Erythroblast (primary cell): ENCODE measurements at places on chromosomes 3 and 15.
A peak's percentile ranks its signal among the peaks of the same experiment; 100 is the strongest.

DNA sequence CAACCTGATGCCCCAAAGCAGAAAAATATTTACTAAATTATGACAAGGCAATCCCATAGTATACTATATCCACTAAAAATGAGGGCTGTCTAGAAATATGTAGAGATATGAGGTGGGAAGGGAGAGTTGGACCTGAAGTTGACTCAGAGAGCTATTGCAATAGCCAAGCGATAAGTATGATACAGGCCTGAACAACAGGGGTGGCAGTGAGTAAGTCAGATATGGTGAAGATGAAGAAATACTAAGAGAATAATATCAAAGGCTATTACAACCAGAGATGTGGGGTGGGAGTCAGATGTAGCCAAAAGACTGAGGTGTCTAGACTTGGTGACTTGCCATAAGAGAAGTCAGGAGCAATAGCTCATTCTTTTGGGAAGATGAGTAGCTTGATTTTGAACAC lies 9.2 kb downstream of the HSPBAP1 start:
- no peak for DNase-seq

GRCh38 chr3:122030381-122031122 lies 8.5 kb upstream of the ILDR1 start:
- no peak for DNase-seq

DNA sequence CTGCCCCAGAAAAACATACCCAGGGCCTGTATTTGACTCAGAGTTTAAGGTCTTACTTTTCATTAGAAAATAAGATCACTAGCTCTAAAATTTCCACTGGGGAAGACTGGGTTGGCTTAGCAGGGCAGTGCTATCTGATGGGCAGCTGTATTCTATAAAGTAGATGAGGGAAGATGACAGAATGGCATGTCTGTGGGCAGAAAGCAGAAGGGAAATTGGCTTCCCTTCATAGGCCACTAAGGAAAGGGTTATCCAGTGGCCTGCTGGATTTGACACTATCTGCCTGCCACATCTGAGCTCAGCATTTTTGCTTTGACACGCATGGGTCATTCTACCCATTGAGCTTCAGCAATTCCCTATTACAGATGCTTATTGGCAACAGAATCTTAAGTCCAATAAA lies 461.3 kb upstream of the RASGRP1 start:
- DNase-seq: no peak

DNA sequence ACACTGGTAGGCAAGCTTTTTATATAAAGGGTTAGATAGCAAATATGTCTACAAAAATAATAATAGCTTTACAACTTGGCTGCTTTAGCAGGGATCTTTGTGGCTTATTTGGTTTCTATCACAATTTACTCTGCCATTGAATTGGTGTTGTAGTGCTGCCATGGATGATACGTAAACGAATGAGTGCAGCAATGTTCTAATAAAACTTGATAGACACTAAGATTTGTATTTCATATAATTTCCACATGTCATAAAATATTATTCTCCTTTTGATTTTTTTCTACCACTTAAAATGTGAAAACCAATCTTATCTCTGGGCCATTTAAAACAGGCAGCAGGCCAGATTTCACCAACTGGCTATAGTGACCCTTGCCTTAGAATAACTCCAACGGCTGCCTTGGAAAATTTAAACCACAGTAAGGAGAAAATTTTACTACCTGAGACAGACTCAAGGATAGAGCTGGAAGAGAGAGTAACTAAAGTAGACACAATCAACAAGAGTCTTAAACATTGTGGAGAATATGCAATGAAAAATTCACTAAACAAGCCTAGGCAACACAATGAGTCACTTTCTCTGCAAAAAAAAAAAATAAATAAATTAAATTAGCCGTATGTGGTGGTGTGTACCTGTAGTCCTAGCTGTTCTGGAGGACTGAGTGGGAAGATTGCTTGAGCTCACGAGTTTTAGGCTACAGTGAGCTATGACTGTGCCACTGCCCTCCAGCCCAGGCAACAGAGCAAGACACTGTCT lies 8.1 kb downstream of the NPHP3 start:
- DNase-seq: no peak

DNA sequence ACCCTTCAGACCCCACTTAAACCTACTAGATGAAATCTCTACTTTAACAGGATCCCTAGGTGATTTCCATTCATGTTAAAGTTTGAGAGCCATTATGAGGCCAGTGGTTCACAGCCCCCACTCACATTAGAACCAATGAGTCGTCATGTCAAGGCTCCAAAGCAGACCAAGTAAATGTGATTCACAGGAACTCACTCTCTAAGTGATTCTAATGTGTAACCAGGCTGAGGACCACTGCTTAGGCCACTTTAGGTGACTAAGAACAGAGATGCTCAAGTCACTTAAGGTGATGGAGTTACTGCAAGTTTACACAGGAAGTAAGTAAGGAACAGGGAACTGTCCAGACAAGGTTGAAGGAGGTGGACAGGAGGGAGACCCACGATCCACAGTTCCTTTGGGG lies 7.7 kb downstream of the GALNT15 start:
- no peak for DNase-seq

GRCh38 chr3:61750766-61751165 lies 189.4 kb downstream of the PTPRG start:
- no peak for DNase-seq

DNA sequence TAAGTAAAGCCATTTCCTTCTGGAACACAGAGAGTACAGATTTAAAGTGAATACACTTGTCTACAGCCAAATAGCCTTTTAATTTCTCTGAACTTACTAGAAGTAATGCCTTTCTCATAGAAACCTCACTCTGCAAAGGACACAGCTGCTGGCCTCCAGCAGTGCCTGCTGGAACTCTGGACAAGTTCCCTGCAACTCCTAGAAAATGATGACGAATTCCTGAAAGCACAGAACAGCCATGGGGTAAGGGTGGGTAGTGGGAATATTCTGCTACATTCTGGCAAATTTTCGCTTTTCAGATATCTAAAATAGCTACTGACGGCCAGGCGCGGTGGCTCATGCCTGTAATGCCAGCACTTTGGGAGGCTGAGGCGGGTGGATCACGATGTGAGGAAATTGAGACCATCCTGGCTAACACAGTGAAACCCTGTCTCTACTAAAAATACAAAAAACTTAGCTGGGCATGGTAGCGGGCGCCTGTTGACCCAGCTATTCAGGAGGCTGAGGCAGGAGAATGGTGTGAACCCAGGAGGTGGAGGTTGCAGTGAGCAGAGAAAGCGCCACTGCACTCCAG lies 34.4 kb downstream of the RYK start:
- DNase-seq: no peak

DNA sequence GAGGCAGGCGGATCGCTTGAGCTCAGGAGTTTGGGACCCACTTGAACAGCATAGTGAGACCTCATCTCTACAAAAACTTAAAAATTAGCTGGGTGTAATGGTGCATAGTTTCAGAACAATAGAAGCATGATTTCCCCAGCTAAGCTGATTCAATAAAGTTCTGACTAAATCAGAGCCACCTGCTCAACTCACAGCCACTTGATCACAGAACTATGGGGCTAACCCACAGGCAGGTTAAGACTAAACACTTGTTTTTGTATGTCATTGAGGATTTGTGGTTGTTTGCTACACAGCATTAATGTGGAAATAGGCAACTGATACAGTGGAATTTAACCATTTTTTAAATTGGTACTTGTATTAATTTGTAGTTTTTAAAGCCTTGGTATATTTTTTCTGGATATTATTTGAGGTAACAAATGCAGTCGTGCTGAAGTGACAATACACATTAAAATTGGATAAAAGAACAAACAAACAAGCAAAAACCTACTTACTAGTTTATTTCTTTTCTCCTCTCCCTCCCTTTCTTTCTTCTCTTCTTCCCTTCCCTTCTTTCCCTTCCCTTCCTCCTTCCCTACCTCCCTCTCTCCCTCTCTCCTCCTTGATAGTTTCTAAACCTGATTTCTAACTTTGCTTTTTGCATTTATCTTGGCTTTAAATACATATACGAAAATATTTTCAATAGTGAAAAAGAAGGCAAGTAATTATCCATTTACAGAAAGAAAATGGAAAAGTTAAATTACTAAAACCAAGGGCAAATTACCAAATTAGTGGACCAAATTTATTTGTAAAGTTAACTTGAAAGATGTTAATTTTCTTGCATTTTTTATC lies 32.1 kb downstream of the OXSM start:
- no peak for DNase-seq

DNA sequence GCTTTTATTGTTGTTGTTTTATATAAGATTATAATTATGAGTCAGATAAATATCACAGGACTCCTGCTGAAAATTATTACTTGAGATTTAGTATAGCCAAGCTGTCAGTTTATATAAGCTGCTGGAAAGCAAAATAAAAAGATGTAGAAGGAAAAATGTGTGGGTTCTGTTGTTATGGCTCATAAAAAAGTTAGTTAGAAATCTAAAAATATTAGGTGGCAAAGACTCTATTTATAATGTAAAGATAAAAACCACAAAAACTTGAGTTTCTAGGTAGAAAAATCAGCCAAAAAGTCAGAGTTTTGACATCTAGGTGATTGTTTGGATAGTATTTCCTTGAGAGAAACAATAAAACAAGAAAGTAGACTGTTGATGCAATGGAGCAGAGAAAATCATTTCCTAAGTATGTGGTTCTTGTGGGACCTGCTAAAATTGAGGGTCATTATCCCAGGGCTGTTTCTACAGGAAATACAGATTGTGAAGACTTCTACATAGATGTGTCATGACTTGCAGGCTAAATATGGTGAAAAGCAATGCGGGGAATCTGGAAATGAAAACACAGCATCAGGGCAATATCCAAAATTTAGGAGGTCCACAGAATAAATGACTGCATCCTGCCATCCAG lies 1109.6 kb upstream of the CADM2 start:
- DNase-seq: no peak

- no peak for DNase-seq
Observed at GRCh38 chr3:13705702-13706280, 156.9 kb downstream of the FBLN2 start.

GRCh38 chr3:197541756-197542539 lies 13.8 kb downstream of the BDH1 start:
- no peak for DNase-seq

DNA sequence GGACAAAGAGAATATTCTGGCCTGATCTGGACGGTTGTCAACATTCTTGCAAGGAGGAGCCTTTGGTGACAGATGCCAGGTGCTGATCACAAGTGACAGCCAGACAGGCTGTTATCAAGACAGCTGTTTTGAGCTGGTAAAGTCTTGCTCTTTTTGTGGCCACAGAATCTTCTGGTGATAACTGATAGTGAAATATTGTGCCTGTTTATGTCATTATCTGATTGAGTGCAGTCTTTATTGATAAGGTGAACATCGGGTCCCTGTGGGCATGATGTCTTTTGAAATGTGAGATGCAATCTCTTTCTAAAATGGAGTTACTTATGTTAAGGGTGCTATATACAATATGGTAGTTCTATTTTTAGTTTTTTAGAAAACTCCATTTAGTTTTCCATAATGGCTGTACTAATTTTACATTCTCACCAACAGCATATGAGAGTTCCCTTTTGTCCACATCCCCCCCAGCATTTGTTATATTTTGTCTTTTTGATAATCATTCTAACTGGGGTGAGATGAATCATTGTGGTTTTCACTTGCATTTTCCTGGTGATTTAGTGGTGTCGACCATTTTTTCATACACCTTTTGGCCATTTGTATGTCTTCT lies 10.7 kb downstream of the CEP63 start:
- DNase-seq: peak; percentile 96

- DNase-seq: no peak
Observed at GRCh38 chr3:195003006-195003892, 267.7 kb downstream of the XXYLT1 start.

DNA sequence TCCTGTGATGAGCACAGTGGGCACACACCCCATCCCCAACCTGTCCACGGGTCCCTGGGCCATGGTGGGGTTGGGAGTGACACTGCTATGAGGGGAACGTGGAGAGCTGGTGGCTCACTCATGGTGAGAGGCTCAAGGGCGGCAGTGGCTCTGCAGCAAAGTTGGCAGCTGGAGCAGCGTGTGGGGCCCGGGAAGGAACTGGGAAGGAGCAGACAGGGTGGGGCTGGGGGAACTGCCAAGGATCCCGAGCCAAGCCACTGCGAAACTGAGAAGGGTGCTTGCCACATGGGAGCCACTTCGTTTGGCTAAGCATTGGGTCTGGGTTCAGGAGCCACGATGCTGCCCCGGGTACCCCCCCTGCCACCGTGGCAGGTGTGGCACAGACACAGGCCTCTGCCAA lies 80.1 kb downstream of the SNRK start:
- DNase-seq: no peak

DNA sequence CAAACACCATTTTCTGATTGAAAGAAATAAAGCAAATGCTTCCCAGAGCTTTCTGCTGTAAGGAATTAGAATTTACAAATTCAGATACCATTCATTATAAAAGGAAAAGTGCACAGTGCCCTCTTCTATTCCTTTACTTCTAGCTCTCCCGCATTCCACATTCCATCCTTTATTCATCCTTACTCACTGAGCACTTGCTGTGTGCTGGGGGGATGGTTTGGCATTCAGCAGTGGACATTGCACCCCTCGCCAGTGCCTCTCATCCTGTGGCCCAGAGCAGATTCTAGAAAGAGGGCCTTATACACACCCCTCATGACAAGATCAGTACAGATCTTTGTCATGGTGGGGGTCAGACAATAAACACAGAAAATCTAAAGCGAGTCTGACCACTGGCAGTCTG lies 73.0 kb downstream of the MGLL start:
- no peak for DNase-seq

- DNase-seq: no peak
Observed at GRCh38 chr3:148175214-148175613, 522.5 kb upstream of the AGTR1 start.

GRCh38 chr3:186967686-186968085 lies 37.4 kb downstream of the ST6GAL1 start:
- DNase-seq: no peak

GRCh38 chr15:48806151-48806550 lies 4.7 kb downstream of the CEP152 start:
- DNase-seq: no peak

DNA sequence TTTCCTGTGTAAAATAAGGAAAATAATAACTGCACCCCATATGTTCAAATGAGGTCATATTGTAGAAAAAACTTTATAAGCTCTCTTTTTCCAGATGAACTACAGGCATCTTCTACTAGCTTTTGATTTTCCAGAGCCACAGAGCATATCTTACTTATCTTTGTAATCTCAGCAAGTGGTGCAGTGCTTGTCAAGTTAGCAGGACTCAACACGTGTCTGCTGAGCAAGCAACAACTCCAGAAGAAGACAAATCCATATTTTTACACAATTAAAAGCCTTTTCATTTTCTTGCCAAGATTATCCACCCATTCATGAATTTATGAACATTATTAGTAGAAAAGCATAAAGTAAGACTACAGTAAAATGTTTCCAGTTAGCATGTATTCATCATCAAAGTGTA lies 14.4 kb upstream of the TSC22D2 start:
- no peak for DNase-seq

- DNase-seq: no peak
Observed at GRCh38 chr3:70519026-70519425, 206.6 kb upstream of the MDFIC2 start.

DNA sequence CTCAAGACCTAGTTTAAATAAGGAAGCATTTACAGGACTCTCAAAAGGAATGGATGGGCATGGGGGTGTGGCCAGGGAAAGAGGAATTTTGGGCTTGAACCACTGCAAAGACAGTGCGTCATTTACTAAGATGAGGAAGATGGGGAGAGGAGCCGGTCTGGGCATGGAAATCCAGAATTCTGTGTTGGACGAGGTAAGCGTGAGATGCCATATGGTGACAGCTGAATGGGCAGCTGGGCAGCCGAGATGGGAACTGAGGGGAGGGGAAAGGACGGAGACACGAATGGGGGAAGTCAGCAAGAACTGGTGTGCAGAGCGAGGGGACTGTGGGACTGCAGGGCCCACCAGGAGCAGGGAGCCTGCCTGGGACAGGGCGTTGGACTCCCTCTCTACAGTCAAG lies 24.2 kb downstream of the TMEM44 start:
- no peak for DNase-seq
